ENCODE measurements at places on chromosomes 13 and 19.
A peak's percentile ranks its signal among the peaks of the same experiment; 100 is the strongest.

GRCh38 chr13:40221460-40222201 is 444.8 kb downstream of the FOXO1 start:
- no peak for DNase-seq

GRCh38 chr19:34963573-34964406 is at the start of gene ZNF792:
Gene ZNF792, minus strand, starts transcription at chr19:34964229. Its CDS starts 567 bp downstream, at chr19:34963662.
- DNase-seq, result peak; percentile 16

DNA sequence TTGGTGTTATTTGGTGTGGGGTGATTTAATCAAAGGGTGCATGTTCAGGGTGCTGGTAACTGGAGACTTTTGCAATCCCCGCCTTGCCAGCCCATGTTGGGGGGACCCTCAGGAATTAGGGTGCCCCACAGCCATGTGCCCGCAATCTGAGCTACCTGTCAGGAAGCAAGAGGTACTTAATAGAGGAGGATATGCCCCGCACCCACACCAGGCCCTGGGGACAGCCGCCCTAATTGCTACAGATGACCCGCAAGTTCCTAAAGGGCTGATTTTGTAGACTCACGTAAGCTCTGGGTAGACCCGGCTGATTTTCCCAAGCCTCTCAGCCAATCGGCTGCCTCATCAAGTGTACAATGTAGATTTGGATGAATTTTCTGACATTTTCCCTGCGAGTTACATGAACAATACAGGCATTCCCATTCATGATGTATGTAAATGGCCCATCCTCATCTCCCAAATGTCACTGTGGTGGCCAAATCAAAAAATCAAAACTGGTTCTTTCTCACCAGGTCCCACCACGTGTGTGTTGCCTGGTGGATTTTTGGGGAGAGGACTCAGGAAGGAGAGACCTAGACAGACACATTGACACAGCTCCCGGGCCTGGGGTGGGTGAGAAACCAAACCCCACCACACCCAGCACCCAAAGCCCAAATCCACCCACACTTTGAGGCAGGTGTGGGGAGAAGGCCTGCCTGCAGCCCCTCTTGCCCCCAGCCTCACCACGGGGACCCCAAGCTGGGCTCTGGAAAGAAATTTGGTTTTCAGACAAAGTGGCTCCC is 119.2 kb upstream of the SPACA7 start:
- DNase-seq, result no peak

- no peak for DNase-seq
Observed at GRCh38 chr13:35016362-35017112, 74.5 kb downstream of the NBEA start.

Data from NCI-H2171 (cell line).